ENCODE measurements at places on chromosomes 5 and 9. TPM values are rescaled to one million over a fixed set of nuclear protein-coding genes. Genes with fewer than 3 reads are reported as not detected.

The ZNF366 gene
- polyA plus RNA-seq, result 4.7 TPM

GRCh38 chr5:125835293-125836172, 587.7 kb upstream of the GRAMD2B start:
- DNase-seq, result peak; percentile 49

DNA sequence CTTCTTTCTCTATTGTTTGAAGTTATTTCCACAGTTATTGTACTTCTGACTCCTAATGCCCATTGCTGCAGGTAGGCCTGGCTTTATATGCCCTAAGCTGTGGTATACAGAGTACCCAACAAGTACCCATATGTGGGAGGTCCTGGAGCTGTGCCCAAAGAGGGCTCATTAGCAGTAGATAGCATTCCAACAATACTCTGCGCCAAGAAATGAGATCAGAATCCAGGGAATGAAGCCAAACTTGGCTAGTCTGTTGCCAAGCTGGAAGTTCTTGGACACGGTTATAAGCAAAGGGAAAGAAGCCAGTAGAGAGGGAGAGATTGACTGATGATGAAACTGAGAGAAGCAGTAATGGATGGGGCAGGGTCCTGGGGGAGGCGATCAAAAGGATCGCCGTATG, 29.7 kb upstream of the FAM169A start:
- no peak for DNase-seq

GRCh38 chr5:141567513-141568117, 51.2 kb downstream of the DIAPH1 start:
- no peak for DNase-seq

- no peak for DNase-seq
Observed at GRCh38 chr5:40681363-40682153, 1.8 kb downstream of the PTGER4 start.
